ENCODE measurements at places on chromosomes 11 and 22.

- no peak for DNase-seq
Observed at GRCh38 chr11:442611-443081, 835 bp upstream of the ANO9 start.

DNA sequence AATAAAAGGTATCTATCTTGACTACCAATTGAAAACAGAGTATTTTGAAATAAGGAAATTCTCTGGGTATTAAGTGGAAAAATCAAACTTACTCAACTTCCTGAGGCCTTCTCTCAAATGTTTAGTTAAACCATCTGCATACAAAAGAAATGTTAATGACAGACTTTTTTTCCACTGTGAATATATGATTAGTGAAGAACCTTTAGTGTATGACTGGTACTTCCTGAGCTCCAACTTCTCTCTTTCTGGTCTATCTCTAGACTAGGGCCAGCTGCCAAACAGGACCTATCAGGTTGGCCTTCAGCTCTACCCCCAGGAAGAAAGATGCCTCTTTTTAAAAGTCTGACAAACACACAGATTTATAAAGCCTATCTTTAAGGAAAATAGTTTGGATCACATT, 68.8 kb upstream of the SCUBE2 start:
- DNase-seq, result no peak

DNA sequence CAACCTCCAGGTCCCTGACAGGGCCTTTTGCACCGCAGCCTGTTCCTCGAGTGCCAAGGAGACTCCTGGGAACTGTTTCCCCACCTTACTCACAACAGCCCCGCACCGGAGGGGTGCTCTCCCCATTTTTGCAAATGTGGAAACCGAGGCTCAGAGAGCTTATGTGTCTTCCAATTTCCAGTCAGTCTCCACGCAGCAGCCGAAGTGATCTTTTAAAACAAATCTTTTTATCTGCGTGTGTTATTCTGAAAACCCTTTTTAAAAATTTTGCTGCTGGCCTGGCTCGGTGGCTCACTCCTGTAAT, 409 bp upstream of the TMEM134 start:
- no peak for DNase-seq

DNA sequence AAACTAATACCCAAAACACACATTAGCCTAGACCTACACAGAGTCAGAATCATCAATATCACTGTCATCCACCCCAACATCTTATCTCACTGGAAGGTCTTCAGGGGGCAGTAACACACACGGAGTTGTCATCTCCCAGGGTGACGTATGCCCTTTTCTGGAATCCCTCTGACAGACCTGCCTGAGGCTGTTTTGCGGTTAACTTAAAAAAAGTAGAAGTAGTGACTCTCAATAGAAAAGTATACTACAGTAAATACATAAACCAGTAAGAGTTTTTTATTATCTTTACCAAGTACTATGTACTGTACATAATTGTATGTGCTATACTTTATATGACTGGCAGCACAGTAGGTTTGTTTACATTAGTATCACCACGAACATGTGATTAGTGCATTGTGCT, 80.5 kb downstream of the PGR start:
- DNase-seq, result no peak

DNA sequence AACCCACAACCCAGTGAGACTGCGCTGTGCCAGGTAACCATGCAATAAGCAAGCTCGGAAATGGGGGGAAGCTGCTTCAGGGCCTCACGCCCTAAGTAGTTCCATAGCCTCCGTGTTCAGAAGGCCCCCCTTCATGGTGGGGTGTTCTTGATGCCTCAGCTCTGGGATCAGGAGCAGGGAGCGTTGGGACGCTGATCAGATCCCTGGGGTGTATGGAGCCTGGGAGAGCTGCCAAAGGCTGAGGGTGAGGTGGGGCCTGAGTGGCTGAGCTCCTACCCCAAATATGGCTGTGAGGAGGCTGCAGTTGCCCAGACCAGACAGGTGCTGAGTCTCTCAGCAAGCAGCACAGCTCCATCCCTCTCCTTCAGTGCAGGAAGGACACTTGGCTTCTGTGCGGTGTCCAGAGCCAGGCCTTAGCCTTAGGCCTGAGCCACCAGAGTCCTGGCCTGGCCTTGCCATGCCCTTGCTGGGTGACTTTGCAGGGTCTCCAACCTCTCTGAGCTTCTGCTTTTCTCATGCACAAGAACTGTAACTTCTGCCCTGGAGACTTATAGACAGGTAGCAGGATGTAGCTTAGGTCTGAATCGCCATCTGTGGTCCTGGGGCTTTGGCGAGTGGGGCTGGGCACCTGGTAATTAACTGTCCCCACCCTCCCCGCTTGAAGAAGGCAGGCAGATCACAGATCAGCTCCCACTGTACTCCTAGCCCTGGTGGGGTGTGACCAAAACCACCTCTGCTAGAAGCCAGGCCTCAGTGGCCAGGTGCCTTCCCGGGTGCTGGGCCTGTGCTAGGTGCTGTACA, 5.3 kb downstream of the MMP11 start:
- no peak for DNase-seq

DNA sequence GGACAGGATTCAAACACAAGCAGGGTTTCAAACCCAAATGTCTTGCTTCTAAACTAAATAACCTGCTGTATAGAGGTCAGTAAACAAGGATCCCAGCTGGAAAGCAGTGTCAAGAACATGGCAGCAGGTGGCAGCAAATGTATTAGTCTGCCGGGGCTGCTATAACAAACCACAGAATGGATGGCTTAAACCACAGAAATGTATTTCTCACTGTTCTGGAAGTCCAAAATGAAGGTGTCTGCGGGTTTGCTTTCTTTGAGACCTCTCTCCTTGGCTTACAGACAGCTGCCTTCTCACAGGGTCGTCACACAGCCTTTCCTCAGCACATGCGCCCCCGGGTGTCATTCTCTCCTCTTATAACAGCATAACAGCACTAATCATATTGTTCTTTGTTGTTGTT, 65.1 kb upstream of the LRRC55 start:
- DNase-seq, result no peak

DNA sequence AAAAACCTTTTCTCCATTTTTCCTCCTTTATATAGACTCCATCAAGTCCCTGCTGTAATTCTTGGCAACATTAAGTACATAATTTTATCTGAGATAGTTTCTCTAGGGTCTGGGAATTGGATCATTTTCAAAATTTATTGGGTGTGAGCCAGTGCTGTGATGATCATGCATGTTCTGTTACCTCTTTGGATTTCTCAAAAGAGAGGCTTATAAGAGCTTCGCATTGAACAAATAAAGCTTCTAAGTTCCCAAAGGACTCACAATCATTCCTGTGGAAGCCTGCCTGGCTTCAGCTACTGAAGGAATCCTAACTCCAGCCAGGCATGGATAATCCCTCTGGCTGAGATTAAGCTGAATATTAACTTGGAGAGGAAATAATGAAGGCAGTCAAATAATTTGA, 208.5 kb downstream of the RAB38 start:
- no peak for DNase-seq

GRCh38 chr11:91922846-91923245, 301.8 kb upstream of the FAT3 start:
- DNase-seq, result no peak

GRCh38 chr22:47850644-47851151, 1088.2 kb downstream of the TBC1D22A start:
- no peak for DNase-seq

- no peak for DNase-seq
Observed at GRCh38 chr11:34208266-34209135, 103.1 kb downstream of the NAT10 start.
